ENCODE measurements at places on chromosomes 4 and X.

DNA sequence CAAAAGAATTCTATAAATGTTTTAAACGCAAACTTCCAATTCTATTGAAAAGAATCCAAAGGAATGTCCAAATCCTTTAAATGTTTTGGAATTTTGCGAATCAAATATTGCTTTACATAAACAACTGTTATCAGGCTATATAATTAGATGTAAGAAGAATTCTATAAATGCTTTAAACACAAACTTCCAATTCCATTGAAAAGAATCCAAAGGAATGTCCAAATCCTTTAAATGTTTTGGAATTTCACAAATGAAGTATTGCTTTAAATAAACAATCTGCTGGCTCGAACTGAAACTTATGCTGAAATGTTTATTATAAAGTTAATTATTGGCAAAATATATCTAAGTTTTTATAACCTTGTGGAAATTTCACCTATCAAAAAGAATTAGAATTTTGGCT, 16.1 kb downstream of the DAPP1 start:
- DNase-seq, result no peak

DNA sequence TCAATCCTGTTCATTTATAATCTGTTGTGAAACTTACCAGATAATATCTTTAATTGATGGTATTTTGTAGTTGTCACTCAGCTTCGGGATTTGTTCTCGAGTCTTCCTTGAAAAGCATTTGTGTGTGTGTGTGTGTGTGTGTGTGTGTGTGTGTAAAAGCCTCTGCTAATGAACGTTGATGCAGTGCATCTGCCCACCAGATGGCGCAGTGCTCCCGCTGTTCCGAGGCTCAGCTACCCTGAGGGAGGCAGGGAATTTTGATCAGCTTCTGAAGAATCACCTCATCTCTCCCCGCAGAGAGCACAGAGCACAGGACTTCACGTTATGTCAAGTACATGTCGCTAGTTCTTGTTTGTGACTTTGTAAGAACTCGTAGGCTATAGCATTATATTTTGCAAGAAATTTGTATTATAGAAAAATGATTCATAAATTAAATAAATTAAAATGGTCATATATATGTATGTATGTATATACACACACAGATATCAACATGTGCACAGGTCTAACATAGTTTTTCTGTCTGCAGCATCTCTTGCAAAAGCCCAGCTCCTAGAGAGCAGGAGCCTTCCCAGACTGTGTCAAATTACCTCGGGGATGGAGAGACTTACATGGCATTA, 316.7 kb upstream of the IGFBP7 start:
- peak; percentile 90 for DNase-seq

- no peak for DNase-seq
These were observed 21.2 kb upstream of the GLRA2 start for GRCh38 chrX:14508025-14508690.

DNA sequence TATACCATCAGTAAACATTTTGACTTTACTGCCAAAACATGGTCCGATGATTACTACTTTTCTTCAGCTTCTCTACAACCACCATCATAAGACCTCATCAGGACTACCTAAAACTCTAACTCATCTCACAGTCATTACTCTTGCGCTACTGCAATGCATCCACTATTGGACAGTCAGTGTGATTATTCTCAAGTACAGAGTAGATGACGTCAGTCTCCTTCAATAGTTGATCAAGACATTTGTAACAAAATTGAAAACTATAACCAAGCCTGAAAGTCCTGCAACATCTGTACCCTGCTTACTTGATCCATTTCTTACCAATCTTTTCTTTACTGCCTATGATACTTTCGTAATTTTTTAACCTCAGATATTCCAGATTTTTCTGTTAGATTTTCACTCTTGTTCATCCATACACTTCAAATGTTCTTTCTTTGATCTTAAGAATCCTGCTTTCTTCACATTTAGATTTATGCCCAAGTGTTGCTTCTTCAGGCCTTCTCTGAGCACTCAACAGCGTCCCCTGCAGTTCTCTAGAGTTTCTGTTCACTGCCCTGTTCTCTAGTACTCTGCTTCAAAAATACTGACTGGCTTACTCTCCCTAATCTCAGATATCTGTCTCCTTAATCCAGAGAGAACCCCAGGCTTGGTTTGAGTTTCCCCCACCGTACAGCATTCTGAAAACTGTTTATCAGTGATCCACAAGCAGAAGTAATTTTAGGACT, 1517.6 kb downstream of the STIM2 start:
- peak; percentile 54 for DNase-seq

DNA sequence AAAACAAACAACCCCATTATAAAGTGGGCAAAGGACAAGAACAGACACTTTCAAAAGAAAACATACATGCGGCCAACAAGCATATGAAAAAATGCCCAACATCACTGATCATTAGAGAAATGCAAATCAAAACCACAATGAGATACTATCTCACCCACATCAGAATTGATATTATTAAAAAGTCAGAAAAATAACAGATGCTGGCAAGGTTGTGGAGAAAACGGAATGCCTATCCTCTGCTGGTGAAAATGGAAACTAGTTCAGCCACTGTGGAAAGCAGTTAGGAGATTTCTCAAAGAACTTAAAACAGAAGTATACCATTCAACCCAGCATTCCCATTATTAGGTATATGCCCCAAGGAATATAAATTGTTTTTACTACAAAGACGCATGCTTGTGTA, 112.5 kb downstream of the JADE1 start:
- DNase-seq, result no peak

DNA sequence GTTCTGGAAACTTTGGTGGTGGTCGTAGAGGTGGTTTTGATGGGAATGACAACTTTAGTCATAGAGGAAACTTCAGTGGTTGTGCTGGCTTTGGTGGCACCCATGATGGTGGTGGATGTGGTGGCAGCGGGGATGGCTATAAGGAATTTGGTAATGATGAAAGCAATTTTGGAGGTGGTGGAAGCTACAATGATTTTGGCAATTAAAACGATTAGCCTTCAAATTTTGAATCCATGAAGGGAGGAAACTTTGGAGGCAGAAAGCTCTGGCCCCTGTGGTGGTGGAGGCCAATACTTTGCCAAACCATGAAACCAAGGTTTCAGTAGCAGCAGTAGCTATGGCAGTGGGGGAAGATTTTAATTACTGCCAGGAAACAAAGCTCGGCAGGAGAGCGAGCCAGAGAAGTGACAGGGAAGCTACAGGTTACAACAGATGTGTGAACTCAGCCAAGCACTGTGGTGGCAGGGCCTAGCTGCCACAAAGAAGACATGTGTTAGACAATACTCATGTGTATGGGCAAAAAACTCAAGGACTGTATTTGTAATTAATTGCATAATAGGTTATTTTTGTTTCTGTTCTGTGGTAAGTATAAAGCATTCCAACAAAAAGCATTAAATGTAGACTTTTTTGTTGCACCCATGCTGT, 23.2 kb upstream of the SOD3 start:
- no peak for DNase-seq

DNA sequence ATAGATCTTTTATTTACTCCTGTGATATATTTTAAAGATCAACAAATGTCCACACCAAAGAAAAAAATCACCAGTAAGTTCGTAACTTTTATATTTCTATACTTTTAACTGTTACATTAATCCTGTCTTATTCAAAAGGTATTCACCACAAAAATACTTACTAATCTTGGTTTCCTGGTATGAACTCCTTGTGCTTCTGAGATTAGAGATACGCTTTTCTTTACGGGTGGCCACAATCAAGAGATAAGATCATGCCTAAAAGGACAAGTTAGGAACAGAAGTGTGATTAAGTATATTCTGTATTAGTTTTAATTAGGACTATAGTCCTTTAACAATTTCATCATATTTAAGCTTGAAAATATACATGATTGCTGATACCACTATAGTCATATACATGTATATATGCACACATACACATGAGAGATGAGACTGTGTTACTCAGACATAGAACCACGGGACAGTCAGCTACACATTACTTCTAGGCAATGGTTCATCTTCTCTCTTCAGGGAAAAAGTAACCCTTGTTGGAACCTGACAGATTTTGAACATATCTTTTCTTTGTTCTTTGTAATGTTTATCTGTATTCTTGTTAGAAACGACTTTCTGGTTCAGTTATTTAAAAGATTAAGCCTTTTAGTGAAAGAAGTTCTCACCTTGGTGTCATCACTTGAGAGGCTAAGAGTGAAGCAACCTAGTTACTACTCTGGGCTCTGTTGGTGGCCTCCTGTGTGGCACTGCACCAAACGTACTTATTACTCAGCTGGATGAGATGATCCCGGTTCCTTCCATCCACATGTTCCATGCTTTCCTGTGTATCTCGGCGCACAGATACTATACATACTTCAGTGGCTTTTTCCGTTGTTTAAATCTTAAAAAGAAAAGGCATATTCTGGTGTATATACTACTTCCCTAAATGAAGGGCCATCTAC, 146.1 kb downstream of the CBR4 start:
- DNase-seq, result peak; percentile 46

GRCh38 chr4:146465628-146466027, 56.1 kb downstream of the SLC10A7 start:
- no peak for DNase-seq

DNA sequence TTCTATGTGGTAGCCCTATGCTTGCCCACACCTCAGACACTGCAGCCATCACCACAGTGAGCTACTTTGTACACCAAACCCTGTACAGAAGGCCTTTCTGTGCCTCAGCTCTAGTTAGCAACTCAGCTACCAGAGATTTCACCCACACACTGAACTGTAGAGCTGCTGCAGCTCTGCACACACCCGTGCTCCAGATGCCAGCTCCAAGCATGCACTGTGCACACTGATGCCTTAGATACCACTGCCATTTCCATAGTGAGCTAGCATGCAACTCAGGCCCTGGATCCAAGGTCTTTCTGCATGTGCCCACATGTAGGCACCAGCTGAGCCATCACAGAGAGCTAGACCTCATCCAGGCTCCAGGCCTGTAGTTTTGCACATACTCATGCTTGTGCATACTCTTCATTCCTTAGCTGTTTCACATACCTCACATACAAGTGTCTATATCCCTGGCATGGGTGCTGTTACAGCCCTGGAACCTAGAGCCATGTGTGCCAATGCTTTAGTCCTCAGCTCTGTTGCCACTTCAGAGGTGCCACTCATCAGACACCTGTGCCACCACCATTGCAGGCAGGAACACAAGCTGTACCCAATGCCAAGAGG, 423.5 kb upstream of the NDST3 start:
- DNase-seq, result peak; percentile 58

- DNase-seq, result peak; percentile 36
These were observed 717 bp downstream of the EDA start for GRCh38 chrX:69616457-69617203.

DNA sequence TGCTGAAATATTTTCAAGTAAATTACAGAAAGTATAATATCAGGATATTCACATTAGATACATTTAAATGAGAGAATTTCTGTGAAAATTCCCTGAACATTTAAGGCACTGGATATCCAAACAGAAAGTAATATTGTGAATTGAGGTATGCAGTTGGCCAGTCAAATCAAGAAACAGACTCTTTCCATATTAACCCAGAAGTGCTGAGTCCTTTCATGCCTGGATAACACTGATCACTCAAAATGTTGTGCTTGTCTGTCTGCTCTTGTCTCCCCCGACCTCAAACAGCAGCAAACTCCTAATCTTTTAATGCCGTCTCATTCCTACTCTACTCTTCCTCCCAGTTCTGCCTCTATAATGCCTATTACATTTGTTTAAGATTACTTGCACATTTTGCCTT, 51.2 kb downstream of the TBC1D9 start:
- DNase-seq, result no peak

- no peak for DNase-seq
These were observed 52.0 kb downstream of the RELL1 start for GRCh38 chr4:37634180-37634579.

DNA sequence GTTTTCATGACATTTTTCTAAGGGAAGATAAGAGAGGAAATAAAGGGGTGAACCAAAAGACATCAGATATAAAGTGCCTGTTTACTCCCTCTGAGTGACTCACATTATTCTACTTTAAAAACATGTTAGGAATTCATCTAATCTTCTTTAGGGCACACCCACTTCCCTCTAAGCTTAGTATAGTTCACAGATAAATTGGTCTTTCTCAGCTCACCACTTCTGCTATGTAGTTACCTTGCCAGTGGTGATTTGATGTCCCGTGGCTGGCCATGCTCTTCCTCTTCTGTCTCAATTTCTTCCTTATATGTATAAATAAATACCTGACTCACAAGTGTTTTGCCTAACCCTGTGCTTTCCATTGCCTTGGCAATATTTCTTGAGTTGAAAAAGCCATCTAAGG, 96.8 kb downstream of the PDLIM5 start:
- DNase-seq, result peak; percentile 89

- DNase-seq, result no peak
These were observed 41.9 kb upstream of the MXD4 start for GRCh38 chr4:2303686-2304320.

DNA sequence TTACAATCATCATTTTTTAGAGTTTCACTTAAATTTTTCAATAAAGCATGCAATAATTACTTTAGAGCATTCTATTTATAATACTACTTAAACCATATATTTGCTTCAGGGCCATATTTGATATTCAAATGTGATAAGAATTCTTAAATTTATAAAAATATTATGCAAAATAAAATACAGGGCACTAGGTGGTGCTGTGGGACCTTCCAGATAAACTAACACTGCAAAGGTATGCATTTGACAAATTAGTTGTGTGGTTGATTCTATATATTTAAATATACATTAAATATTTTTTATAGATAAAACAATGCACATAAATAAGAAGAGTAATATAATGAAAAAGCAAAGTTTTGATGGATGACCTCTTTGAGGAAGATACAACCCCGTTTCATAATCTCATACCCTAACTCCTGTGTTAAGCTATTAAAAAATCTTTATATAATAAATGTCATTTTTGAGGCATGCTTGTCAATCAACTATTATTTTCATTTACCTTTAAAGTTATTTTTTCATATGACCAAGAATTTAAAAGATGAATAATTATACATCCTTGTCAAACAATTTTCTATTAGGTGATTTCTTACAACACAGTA, 128.4 kb downstream of the REELD1 start:
- DNase-seq, result peak; percentile 16

- DNase-seq, result peak; percentile 60
These were observed 154.2 kb downstream of the SNCA start for GRCh38 chr4:89682808-89683207.

DNA sequence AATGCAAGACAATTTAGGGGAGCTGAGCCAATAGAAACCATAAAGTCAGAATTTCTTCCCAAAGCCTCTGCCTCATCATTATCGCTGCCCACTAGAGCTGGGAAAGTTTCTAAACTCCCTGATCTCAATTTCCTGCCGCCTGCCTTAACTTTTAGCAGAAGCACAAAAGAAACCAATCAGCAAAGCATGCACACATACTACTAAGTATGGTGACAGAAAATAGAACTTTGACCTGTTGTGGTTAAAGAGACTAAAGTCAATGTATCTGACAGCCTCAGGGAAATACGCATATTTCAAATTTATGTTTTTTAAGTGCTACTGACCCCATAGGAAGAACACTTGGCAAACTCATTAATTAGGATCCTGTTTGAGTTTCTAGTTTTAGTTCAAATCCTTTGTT, 10.1 kb downstream of the STK26 start:
- no peak for DNase-seq

GRCh38 chr4:169275180-169275579, 4.4 kb upstream of the SH3RF1 start:
- DNase-seq, result peak; percentile 67

Measured in mesendoderm (in vitro differentiated cells).